AG08396 (cell line): ENCODE measurements at places on chromosomes 7 and 10.

- no peak for DNase-seq
Observed at GRCh38 chr7:158439035-158439434, 148.6 kb downstream of the PTPRN2 start.

DNA sequence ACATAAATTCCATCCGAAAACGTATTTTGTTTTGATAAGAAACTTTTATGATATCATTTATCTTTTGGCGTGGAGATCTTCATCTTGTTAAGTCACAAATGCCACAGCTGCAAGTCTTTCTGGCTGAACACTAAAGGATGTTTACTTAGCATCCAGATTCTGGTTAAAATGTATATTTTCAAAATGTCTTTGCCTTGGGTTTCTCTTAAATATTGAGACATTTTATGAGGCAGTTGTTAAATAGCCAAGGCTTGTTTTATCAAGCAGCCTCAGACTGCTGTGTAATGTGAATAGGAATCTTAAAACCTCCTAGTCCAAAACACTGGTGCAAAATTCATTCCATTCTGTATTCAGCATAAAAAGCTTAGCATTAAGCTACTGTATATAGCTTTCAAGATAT, 136.3 kb upstream of the FZD1 start:
- DNase-seq: no peak

GRCh38 chr7:149475121-149476045, 14.5 kb upstream of the ZNF777 start:
- DNase-seq: no peak

DNA sequence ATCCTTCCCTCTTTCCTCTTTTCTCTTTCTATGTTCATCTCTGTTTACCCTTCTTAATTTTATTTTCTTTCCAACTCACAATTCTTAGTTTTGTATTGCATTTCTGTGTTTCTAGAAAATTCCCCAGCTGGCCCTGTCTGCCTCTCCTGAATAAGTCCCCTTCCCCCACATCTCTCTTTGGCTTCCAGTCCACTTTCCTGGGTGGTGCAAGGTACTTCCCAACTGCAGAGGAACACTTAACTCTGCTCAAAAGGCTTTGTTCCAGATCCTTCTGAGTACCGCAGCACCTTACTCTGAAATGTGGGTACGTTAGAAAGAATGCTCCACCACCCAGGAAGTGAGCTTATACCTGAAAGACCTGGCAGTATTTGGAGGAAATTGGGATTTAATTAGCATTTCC, 227.0 kb downstream of the TMEM178B start:
- no peak for DNase-seq

DNA sequence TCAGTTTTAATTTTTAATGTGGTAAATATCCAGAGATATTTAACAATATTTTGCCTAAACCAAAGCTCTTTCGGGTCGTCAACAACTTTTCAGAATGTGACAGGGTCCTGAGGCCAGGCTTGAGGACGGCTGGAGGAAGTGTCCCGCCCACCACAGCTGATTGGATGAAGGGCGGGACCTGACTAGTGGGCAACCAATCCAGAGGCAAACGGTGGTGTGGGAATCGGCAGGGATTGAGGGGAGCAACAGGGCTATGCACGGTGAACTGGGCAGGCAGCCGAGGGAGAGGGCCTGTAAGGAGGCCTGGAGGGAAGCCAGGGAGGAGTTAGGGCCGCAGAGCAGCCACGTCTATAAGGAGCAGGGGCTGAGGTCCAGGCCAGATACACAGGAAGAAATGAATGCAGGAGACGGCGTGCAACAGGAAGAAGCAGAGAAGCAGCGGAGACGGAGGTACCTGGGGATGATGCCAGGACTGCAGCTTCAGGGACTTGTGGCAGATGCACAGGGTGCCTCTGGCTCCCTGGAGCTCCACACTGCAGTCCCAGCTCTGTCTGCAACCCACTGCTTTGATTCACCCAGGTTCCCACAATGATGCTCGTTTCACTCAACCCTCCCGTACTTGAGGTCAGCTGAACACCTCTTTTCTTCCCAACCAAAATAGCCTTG, 46.1 kb upstream of the ZMIZ1 start:
- peak; percentile 58 for DNase-seq

GRCh38 chr10:4216726-4217125, 431.7 kb upstream of the KLF6 start:
- no peak for DNase-seq

- DNase-seq: no peak
Observed at GRCh38 chr7:134637934-134638719, 8.5 kb upstream of the BPGM start.

DNA sequence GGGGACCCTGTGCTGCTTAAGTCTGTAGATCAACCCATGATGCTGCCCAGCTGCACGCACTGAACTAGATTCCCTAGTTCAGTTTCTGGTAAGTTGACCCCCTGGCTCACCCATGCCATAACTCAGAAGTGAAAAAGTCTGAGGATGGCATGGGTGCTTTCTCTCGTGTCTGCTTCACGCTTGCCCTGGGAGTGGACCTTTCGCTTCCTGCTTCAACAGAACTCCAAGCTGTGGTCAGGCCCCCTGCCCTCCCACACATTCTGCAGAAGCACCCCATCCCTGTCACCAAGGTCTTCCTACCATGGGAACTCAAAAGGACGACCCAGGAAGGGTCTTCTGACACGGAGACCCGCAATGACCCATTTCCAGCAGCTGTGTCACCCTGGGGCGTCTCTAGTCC, 39.9 kb downstream of the LRRC18 start:
- no peak for DNase-seq

DNA sequence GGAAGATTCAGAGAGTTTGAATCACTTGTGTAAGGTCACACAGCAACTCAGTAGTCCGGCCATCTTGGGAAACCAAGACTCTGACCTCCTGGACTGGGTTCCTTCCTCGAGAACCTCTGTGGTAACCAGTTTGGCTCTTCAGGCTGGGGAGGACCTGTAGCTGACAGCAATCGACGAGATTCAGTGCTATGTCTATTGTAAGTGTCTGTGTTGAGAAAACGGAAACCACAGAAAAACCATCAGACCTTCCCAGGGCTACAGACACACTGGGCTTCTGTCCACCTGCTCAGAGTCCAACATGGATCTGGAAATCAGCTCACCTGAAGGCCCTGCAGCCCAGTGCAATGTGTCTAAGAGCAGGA, 403.7 kb downstream of the RPS24 start:
- DNase-seq: no peak

DNA sequence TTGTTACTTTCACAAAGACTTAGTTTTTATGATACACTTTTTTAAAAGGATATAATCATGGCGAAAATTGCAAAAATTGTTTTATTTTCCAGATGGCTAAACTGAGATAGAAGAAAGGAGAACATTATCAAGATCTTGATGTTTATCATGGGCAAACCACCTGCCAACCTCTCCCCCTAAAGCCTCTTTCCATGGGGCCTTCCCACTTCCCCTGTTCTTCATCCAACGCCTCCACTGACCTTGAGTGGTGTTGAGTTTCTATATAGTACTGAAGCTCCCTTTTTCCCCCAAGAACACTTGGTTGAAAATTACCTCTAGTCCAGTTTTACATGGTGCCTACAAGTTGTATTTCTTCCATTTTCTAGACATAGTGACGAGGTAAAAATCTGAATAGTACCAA, 5.0 kb downstream of the CREB3L2 start:
- no peak for DNase-seq

- no peak for DNase-seq
Observed at GRCh38 chr10:60358282-60358681, 31.4 kb downstream of the ANK3 start.

GRCh38 chr10:58400609-58401008, 15.4 kb downstream of the TFAM start:
- DNase-seq: no peak

- no peak for DNase-seq
Observed at GRCh38 chr10:62270020-62270419, 1.4 kb upstream of the RTKN2 start.

DNA sequence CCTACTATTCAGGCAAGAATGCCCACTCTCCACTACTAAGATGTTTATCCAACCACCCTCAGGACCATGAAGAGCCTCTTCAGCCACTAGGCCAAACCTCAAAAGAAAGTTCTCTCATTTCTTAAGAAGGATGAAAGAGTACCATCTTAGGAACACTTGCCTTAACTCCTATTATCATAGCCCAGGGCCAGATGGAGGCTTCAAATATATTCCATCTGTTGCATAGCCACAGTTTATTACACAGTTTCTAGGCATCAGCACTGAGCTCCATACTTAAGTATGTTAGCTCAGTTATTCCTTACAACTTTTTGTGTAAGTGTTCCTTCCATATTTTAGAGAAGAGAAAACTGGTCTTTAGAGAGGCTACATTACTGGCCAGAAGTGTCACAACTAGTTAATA, 37.4 kb upstream of the YAE1 start:
- DNase-seq: no peak

DNA sequence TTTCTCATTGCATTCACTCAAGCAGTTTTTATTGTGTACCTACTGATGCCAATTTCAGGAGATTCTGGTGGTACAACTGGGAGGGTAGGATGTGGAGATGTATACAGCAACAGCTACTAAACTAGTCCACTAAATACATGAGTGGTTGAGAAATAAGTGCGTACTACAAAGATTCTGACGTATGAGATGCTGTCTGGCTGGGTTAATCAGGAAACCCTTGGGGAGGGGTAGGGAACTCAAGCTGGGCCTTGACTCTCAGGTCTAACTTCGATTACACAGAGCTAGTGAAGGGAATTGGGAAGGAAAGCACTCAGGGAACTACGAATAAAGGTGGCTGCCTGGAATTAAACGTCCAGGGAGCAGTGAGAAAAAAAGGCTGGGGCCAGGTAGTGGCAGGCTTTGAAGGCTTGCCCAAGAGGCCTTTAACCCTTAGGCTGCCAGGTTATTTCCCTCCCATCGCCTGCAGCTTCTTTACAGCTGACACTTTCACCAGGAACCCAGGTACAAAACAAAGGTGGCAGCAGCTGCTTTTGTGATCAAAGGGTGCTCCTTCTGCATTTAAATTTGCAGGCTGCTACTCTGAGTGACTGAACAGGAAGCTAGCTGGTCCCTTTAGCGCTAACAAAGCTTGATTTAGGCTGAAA, 3.2 kb downstream of the MMS19 start:
- no peak for DNase-seq

DNA sequence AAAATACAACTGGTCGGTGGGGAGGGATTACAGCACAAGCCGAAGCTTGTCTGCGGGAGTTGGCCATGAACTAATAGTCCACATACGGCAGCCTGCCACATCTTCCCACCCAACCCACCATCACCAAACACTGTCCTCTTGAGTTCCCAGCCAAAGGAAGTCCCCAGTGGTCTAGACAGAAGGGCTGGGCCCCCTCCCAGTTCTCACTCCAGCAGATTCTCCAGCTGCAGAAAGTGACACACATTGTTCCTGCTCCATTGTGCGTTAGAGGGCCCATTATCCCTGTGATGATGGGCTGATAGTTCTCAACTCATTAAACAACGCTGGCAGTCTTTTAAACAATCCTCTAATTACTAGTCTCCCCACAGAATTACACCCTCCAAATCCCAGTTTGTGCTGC, 148.0 kb downstream of the FGFR2 start:
- DNase-seq: no peak

- no peak for DNase-seq
Observed at GRCh38 chr10:70293169-70293843, 9.5 kb upstream of the NPFFR1 start.

GRCh38 chr7:95056107-95056739, 148.8 kb downstream of the PPP1R9A start:
- DNase-seq: no peak

DNA sequence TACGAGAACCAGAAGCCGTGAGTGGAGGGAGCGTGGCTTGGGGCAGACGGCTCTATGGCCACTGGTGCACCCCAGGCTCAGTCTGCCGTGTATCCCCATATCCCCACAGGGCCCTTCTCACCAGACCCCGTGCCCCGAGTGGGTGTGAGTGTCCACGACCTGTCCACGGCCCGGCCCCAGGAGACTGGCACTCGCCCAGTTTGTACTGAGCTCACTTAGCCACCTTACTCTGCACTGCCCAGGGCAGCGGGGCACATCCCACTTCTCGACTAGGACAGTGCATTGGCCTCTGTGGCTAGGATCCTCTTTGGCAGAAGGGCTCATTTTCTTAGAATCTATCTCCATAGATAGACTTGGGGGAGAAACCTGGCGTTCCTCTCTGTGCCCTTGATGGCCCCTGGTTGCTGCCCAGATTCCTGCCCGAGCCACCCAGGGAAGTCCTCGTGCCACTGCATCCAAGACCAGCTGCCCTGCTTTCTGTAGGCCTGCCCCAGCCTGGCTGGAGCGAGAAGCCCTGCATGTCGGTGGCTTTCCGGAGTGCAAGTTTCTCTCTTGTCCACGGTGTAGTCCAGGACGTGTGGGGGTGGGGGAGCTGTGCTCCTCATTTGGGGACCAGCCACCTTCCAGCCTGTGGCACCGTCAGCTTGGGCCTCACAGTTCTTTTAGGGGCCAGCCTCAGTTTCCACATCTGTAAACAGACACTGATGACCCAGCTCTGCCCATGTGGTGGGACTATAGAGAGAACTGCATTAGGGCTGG, 11.9 kb downstream of the TMEM120A start:
- no peak for DNase-seq

DNA sequence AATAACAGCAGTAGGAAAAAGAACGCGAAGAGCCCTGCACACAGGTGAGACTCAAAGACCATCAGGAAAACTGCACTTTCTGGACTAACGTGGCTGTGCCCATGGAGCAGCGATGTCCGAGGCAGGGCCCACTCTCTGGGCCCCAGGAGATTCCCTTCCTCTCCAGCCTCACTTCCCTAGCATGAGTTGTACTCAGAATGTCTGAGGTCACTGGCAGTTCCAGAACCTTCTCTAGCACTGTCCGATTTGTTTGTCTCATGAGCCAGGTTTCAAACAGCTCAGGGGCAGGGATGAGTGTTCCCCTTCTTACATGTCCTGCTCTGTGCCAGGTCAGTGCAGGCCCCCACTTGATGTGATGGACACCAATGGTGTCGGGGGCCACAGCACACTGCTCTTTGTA, 484.2 kb downstream of the PTPRN2 start:
- no peak for DNase-seq

- no peak for DNase-seq
Observed at GRCh38 chr10:31646519-31646918, 282.1 kb downstream of the ARHGAP12 start.

GRCh38 chr10:88059190-88059589, 195.8 kb downstream of the PTEN start:
- DNase-seq: no peak

GRCh38 chr7:138556771-138557484, 96.9 kb downstream of the TRIM24 start:
- no peak for DNase-seq

- DNase-seq: no peak
Observed at GRCh38 chr7:44650772-44651171, 44.3 kb downstream of the OGDH start.

DNA sequence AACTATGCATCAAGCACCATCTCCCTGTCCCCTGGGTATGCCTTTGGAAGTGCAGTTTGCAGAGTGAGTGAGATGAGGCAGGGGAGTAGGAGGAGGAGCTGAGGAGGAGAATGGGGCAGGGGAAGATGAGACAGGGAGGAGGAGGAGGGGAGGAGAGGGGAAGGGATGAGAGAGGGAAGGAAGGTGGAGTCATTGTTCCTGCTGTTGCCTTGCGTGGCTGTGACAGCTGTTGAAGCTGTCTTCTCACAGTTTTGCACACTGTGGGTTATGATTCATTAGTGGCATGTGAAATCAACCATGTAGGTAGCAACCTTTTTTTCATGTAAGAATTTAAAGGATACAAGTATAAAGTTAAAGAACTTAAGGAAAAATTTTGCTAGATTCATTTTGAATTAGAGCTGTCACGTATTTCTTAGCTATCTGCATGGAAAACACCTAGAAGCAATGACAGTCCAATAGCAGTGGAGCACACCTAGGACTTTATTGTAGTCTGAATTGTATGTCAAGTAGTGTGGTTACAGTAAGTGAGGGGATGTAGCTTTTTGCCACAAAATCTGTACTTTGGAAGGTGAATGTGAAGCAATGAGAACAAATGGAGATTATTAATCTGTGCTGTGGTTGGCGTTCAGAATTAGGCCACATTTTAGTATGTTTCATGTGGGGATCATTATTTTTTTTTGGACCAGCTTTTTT, 21.7 kb downstream of the CCM2 start:
- no peak for DNase-seq
